ENCODE measurements at places on chromosomes 13 and 19.

GRCh38 chr13:51638216-51638871, 54.1 kb downstream of the WDFY2 start:
- DNase-seq = no peak

DNA sequence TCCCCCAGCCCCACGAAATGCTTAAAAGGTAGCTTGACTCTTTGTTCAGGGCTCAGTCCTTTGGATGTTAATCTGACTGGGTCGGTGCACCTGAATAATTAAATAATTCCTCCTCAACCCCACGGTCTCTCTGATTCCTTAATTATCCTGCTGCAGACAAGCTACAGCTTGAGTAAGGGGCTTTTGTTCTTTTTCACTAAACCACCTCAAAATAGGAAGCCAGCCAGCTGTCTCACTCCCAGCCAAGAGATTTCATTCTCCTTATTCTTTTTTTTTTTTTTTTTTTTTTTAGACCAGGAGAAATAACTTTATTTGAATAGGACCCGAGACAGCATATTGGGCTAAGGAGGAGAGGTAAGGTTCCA, 7.9 kb upstream of the FCGBP start:
- DNase-seq = no peak

- no peak for DNase-seq
Measured at GRCh38 chr19:18045307-18046050, 37.5 kb downstream of the ARRDC2 start.

GRCh38 chr13:107712145-107712860, 503.0 kb downstream of the LIG4 start:
- no peak for DNase-seq

- peak; percentile 51 for DNase-seq
Measured at GRCh38 chr19:4390567-4391305, 9.6 kb downstream of the SH3GL1 start.

- DNase-seq = no peak
Measured at GRCh38 chr19:4342314-4342614, 1.1 kb upstream of the MPND start.

- no peak for DNase-seq
Measured at GRCh38 chr19:52910648-52911047, 12.6 kb downstream of the ZNF888 start.

GRCh38 chr19:11142528-11143171, 12.9 kb downstream of the SPC24 start:
- peak; percentile 96 for DNase-seq

- DNase-seq = peak; percentile 20
Measured at GRCh38 chr19:28737021-28737895, 475.7 kb downstream of the UQCRFS1 start.

DNA sequence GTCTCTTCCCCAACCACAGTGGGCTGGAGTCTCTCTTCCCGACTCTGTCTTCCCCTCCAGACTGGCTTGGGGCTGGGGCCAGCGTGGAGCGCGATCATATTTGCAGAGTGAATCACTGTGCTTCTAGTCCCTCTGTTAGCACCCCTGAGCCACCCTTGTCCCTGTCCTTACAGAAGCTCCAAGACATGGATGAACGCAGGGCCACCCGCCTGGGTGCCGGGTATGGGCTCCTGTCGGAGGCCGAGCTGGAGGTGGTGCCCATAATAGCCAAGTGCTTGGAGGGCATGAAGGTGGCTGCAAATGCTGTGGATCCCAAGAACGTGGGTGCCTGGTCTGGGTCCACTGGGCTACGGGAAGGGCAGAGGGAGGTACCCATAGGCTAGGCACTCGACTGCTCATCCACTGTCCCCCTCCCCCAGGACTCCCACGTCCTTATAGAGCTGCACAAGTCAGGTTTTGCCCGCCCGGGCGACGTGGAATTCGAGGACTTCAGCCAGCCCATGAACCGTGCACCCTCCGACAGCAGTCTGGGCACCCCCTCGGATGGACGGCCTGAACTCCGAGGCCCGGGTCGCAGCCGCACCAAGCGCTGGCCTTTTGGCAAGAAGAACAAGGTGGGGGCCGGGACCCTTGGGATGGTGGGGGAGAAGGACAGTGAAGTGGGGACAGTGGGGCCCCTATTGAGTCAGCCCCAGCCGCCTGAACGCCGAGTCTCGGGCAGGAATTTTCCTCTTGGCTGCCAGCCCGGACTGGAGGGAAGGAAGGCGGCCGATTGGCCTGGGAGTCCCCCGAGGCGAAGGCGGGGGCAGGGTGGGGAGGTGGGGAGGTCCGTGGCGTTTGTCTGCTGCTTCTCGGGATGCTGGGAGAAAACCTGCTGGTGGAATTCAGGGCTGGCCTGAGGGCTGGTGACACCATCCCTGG, 5.2 kb downstream of the TRIP10 start:
- peak; percentile 90 for DNase-seq

- no peak for DNase-seq
Measured at GRCh38 chr19:55242517-55242916, 14.0 kb upstream of the TMEM86B start.

GRCh38 chr19:58204566-58204965, 21.7 kb downstream of the ZNF274 start:
- DNase-seq = no peak

GRCh38 chr13:80436571-80437169, 95.7 kb upstream of the SPRY2 start:
- DNase-seq = peak; percentile 87

DNA sequence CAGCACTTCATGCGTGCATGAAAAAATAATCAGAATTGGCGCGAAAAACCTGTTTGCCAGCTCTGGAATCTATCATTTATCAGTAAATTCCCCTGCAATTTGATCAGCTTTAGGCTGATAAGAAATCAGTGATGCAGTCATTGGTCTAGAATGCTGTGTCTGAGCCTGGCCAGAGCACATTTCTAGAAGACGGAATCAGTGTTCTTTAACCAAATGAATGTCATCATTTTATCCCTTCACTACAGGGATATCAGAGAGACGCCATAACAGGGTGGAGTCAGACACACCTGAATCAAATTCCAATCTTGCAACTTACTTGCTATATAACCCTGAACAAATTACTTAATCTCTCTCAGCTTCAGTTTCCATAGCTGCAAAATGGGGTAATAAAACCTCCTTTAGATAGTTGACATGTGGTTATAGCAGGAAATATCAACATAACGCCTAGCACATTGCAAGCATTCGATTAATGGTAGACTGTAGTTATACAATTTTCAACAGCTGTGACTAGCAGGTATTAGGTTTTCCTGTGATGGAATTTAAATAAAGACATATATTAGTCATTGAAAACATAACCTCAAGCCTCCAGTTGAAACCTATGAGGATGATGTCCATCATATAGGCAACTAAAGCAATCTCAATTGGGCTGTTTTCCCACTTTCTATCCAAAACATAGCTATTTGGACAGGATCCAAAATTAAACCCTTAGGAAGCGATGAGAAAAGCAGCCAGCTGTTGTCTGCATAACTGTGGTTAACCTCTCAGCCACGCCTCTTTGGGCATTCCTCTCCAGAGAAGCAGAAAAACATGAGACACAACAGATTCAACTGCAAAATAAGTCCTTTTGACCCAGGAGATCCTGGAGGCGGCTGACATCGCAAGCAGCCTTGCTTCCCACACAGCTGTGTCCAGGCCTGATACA, 51.6 kb upstream of the UBL3 start:
- DNase-seq = peak; percentile 90

DNA sequence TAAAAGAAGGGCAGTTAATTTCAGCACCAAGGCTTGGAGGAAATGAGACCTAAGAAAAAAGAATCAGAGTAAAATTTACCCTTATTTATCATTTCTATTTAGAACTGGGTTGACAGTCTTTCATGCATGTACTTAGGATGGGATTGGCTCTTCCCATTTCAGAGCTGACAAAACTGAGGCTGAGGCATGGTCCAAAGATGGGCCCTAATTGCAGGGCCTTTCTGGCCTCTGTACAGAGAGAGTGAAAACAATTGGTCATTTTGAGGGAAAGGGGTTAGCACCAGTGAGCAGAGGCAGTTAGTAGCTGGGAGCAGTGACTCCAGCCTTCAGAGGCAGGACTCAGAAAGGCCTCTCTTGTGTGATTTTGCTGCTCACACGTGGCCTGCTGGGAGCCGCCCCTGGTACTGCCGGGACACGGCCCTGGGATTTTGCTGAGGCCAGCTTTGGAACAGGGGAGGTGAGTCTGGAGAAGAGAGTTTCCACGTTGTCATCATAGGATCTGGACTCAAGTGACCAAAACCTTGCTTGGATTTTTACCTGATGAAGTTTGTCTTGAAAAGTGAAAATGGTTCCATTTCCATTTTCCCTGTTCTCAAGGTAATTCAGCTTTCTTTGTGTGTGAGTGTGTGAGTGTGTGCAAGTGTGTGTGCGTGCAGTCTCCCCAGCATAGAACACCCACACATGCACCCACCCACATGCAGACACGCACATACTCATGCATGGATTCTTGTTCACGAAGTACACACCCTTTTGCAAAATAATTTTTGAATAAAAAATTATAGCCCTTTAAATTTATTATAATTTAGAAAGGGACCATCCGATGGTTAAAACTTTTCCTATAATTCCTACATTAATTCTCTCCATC, at the start of gene ZNF536:
TSS of gene ZNF536 (plus strand) at position 425 of the 865 bp plus-strand sequence. CDS start 71,179 bp downstream, outside the sequence.
- no peak for DNase-seq

DNA sequence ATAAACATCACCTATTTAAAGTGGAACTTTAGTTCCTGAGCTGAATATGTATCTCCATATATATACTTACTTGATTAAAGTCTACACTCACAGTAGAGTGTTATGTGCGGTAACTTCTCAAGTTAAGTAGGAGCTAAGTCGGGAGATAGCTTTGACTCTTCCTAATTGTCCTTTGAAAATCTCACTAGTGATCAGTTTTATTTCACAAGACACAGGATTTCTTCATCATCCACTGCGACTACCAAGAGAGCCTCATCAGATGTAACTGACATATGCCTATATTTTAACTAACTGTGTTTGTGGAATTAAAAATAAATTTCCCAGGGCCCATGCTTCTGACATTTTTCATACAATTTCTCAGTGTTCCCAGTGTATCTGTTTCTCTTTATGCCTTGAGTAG, 1664.0 kb downstream of the EFNB2 start:
- no peak for DNase-seq

DNA sequence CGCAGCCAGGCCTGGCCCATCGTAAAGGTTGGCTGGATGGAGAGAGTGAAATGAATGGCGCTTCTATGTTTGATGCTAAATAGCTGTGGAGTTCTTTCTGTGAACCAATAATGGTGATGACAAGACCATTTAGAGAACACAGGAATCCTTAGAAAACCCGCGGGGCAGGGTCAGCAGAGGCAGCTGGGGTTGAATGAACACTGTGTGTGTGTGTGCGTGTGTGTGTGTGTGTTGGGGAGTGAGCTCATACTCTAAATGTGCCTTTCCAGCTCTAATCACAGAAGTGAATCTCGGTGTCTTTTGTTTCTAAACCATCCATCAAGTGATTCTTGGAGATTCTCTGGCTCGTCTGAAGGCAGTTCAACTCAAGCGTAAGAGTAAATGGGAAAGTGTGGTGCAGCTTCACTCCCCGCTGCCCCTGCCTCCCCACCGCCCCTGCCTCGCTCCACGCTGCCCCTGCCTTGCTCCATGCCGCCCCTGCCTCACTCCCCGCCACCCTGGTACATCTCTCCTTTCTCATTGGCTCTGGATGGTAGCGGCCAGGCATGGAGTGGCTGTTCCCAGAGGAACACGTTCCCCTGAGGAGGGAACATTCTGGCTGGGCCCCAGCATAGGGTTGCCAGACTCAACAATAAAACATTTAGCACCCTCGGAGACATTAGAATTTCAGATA, 21.2 kb downstream of the TMPRSS9 start:
- DNase-seq = peak; percentile 41

- peak; percentile 42 for DNase-seq
Measured at GRCh38 chr19:1608359-1609102, 3.3 kb upstream of the UQCR11 start.

Data from foreskin fibroblast (primary cell).